ENCODE measurements at places on chromosomes 3 and 15. TPM values are rescaled to one million over a fixed set of nuclear protein-coding genes. Genes with fewer than 3 reads are reported as not detected.

DNA sequence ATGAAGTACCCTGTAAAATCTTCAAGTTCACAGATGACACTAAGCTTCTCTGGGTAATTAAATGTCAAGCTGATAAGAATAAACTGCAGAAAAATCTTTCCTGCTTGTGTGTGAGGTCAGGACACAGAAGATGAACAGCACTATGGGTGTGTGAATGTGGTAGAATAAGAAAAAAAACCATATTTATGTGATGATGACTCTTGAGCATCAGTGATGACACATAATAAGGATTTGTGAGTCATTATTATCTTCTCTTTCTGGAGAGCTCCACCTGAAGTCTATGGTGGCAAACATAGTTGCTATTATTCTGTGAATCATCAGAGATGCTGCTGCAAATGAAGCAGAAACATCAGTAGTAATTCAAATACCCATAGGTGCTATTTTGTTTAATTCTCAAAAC is 422.4 kb downstream of the DIPK2A start:
- no peak for DNase-seq

DNA sequence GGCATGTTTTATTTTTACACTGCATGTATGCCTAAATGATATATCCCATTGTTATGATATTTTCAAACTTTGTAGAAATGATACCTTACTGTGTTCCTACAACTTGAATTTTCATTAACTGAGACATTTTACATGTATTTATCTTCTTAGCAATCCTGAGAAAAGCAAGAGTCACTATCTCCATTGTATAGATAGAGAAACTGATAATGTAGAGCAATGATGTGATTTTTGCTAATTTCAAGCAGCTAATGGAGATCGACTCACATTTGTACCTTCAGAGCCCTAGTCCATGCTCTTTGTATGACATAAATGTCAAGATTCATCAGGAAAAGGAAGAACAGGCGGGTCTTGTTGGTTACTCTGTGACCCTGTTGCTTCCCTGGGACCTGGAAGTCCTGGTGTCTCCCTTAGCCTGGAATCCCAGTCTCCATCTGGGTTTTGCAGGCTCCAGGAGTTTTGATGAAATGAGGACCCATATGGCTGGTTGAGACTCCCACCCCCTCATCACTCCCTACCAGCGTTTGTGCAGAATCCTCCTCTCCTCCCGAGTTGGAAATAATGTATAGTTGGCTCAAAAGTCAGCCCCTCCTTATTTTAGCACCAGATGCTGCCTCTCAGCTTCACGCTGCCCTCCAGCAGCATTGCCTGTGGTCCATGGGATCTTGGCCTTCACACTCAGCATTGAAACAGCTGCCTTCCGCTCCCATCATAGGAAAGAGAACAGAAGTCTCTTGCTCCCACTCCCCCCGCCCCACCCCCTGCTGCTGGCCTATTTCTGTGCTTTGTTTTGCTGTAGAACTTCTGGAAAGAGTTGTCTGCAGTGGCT is 67.1 kb downstream of the APBA2 start:
- DNase-seq, result no peak

GRCh38 chr3:94317017-94317416 is 254.2 kb downstream of the NSUN3 start:
- DNase-seq, result no peak

- no peak for DNase-seq
Observed at GRCh38 chr15:29688506-29689286, 133.6 kb downstream of the TJP1 start.

- DNase-seq, result no peak
Observed at GRCh38 chr3:139226731-139227130, 117.1 kb upstream of the MRPS22 start.

- no peak for DNase-seq
Observed at GRCh38 chr15:42679285-42680141, 57.4 kb downstream of the CDAN1 start.

- no peak for DNase-seq
Observed at GRCh38 chr3:67290438-67290837, 292.3 kb downstream of the KBTBD8 start.

GNB4 gene
- 4.9 TPM for total RNA-seq

GMPS gene
- 23.7 TPM for total RNA-seq

ST8SIA2 gene
- not detected for total RNA-seq

PPM1L gene
- total RNA-seq, result 22.8 TPM

GABRA5 gene
- not detected for total RNA-seq

Data from right lobe of liver (tissue), 6 donors.